Activated CD4-positive, alpha-beta T cell treated with anti-CD3 and anti-CD28 coated beads, Interleukin-2, amount 10 ng/mL, durations not matched to agents 7 days and 5 days (primary cell): ENCODE measurements at places on chromosomes 3 and 15. TPM values are rescaled to one million over a fixed set of nuclear protein-coding genes. Genes with fewer than 3 reads are reported as not detected.

The CHSY1 gene
- total RNA-seq = 32.5 TPM

The GOLGA8G gene
- total RNA-seq = not detected

GRCh38 chr3:15794842-15795650 lies 2.7 kb downstream of the ANKRD28 start:
- DNase-seq = no peak

DNA sequence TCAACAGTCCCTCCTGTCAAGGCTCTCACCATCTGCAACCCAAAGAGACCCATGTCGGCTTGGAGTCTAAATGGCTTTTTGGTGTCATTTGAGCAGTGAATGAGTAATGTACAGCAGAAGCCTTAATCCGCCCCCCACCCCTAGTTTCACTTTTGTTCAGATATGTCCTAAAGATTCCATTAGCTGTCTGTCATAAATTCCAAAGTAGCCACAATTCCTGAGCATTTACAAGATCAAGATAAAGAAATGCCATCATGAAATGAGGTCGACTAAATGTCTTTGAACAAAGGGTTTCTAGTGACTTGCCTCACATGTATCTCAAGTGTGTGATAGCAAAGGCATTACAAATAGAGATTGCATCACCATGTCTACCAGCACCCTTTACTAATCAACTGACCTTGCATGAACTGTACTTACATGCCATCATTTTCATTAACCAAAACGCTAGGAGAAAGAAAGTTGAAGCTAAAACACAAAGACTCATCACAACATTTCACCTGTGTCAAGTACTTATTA lies 123.8 kb upstream of the PHLDB2 start:
- no peak for DNase-seq

The VGLL3 gene
- not detected for total RNA-seq

GRCh38 chr3:190053919-190054672 lies 66.6 kb downstream of the P3H2 start:
- DNase-seq = no peak

The HERC2 gene
- 48.2 TPM for total RNA-seq

GRCh38 chr3:5221701-5222100 lies 34.2 kb downstream of the EDEM1 start:
- DNase-seq = no peak

The ZNF620 gene
- 5.5 TPM for total RNA-seq

The CSTA gene
- not detected for total RNA-seq

The CD200R1 gene
- 8.8 TPM for total RNA-seq

The RTP3 gene
- not detected for total RNA-seq

The GOLGA6D gene
- total RNA-seq = not detected

DNA sequence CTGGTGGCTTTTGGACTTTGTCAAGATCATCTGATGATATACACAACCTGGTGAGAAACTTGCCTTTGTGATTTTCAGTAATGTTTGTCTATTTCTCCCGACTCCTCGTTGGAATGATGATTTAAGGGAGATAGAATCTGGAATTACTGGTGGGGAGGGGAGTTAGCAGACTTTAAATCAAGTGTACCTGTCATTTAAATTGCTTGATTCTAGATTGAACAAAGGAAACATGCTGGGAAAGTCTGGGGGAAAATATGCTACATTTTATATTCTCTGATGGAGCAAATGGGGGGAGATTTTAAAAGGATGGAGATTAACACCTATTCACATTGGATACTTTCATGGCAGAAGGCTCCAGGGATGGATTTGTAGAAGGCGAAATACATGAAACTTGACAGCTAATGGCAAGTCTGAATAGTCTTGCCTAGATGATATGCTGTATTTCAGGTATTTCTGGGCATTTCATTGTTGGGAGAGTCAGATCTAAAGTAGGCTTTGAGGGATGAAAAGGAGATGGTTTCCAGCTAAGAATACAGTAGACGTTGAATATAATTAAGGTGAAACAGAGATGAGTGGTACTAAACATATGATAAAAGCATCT lies 189.1 kb upstream of the PDZRN3 start:
- no peak for DNase-seq

- DNase-seq = peak; percentile 70
These were observed 7.1 kb downstream of the CELF6 start for GRCh38 chr15:72312605-72313447.

- no peak for DNase-seq
These were observed 101.4 kb downstream of the ABI3BP start for GRCh38 chr3:100891827-100892226.

GRCh38 chr15:93121973-93122910 lies 33.2 kb upstream of the RGMA start:
- no peak for DNase-seq

DNA sequence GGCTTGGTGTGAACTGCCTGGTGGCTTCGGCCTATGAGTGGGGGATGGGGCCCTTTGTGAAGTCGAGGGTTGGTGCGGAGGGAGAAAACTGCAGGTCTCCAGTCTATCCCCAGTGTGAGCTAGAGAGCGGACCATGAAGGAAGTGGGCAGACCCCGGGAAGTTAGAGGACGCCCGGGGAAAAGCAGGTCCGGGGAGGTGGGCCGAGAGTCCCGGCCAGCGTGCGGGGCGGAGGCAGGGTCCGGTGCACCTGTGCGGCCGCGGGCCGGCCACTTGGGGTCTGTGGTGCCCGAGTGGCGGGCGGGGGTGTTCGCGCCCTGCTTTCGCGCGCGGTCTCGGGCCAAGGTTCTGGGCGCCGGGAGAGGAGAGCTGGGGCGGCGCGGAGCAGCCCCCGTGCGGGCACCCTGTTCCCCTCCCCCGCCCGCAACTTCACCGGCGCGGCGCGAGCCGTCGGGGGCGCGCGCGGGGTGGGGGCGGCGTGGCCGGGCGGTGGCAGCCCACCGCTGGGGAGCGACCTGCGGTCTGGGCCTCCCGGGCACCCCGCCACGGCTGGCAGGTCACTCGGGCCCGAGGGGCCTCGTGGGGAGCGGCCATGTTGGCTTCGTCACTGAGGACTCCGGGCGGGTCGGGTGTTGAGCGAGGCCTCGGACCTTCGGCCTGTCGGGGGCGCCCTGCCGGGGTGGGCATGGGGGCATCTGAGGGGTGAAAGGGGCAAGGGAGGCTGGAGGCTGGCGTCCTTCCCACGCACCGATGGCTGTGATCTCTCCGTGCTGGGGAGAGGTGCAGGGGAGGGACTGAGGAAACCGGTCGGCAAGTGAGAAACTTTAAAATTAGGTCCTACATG lies 4.8 kb downstream of the UBE2E1 start:
- DNase-seq = peak; percentile 36

- DNase-seq = no peak
These were observed 478.8 kb downstream of the EPHA3 start for GRCh38 chr3:89586256-89586655.

- no peak for DNase-seq
These were observed 75.0 kb upstream of the WNT7A start for GRCh38 chr3:13954741-13955483.

GRCh38 chr3:66033241-66034138 lies 5.2 kb downstream of the MAGI1 start:
- DNase-seq = no peak

The EPHB1 gene
- 1.2 TPM for total RNA-seq

- DNase-seq = no peak
These were observed 51.9 kb downstream of the GOLM2 start for GRCh38 chr15:44340410-44340809.

The KBTBD13 gene
- not detected for total RNA-seq

DNA sequence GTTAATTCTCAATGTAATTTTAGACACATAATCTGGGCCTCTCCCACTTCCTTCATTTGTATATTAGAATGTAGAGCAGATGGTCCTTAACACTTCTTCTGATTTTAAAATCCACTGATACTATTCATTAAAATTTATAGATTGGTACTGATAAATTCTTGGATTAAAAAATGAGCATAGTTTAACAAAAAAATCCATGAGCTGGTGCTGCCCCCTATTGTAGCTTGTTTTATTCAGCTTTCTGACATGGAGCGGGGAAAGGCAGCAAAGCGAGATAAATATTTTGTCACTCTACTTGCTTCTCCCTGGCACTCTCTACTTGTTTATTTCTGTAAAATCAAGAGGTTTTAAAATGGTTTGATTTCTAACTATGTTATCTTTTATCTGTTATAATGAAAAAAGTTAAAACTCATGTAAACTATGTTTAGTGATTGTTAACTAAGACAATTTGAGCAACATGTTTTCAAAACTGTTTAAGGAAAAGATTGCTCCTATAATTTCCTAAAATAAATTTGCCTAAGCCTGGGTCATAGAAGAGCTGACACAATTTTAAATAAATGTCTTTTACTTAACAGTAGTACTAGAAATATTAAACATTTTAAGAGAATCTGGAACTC lies 26.5 kb upstream of the PLOD2 start:
- no peak for DNase-seq

DNA sequence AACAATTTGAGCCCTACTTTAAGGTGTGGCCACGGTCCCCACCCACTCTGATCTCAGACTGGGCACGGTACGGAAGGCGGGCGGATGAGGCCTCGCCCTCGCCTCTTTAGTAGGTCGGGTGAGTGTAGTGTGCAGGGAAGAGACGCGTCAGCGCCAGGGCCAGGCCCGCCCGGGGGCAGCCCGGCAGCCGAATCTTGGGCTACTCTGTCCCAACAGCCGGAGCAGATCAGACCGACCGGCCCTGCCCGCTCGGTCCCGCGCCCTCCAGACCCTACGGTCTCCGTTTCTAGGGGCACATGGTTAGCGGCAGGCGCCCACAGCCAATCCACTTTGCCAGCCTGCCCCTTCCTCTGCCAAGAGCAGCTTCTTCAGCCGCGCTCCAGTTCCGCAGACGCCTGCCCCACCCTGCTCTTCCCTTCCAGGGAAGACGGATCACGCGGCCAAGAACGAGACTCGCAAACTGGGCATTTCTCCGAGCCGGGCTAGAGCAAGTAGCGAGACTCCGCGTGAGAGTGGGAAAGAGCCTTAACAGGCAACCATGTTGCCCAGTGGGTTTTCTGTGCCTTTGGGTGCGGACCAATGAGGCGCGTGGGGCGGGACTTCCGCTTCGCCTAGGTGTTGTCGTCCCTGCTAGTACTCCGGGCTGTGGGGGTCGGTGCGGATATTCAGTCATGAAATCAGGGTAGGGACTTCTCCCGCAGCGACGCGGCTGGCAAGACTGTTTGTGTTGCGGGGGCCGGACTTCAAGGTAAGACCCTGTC lies at the start of gene RNF13:
Gene RNF13, plus strand, starts transcription at position 610 of the 761 bp plus-strand sequence. CDS start 32,812 bp downstream, outside the sequence.
- peak; percentile 94 for DNase-seq

DNA sequence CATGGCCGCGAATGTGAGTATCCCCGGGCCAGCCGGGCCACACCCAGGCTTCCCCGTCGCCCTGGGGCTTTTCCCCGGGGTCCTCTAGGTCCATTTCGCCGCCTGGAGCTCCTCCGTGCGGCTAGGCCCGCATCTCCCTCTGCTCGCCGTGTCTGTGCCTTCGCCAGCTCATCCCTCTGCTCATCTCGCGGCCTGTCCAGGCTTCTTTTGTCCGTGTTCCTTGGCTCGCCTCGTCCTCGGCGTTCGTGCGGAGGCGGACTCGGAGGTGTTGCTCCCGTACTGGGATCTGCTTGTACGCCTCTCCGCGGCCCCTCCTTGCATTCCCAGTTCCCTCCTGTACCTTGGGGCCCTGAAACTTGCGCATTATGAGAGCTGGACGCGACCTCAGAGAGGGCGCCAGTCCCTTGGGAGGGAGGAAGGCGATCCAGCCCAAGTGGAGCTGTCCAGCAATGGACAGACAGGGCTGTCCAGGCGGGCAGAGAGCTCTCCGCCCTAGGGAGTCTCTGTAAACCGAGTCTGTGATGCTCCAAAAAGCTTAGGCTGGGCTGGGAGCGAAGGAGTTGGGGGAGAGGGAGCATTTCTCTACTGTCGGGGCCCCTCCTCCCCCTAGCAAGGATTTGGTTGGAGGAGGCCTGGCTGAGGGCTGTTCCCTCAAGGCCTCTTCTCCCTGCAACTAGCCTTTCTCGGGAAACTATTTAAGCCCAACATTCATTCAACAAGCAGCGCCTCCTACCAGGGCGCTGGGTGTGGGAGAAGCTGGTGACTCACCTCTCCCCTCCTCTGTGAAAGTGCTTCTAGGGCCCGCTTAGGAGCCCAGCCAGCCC lies 553 bp downstream of the TMEM43 start:
- DNase-seq = peak; percentile 46

The RTP1 gene
- not detected for total RNA-seq

DNA sequence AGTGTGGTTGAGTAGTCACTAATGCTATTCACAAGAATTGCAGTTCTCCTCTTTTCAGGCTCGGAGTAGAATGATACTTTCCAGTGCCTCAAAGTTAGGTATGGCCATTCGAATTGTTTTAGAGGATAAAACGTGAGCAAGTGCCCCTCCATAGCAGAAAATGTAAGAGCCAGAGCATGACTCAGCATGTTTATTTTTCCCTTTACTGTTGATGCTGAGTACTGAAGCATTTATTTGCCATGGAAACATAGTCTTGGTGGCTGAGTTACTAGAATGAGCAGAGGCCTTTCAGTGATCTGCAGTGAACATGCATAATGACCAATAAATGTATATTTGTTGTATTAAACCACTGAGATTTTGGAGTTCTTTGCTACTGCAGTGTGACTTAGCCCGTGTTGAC lies 540.6 kb downstream of the NLGN1 start:
- DNase-seq = no peak

- DNase-seq = no peak
These were observed 300.6 kb upstream of the KCNH8 start for GRCh38 chr3:18847583-18848197.

DNA sequence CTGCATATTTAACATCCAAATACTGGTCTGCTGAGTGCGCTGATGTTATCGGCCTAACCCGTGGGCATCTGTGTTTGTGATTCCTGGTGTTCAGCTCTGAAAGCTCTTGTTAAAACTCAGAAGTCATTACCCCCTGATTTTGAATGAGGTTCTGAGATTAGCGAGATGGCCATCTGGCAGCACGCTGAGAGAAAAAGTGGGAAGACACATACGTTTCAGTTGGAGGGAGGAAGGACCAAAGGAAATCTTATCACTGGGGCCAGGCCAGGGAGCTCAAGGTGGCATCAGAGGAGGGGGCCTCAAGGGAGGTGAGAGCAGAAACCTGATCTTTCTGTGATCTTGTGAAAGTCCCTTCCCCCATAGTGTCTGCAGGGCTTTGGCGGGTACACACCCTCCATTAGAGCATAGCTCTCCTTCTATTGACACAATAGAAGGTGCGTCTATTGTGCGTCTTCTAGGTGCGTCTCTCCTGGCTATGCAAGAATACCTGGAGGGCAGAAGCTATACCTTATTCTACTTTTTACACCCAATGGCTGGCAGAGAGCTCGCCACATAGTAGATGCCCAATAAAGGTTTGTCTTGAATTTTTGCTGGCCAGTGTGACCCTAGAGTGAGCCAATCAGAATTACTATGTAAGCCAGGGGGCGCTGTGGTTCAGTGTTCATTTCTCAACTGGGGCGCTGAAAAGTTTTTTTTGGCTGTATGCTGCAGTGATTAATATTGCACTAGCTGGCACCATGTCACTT lies 182.4 kb downstream of the SHQ1 start:
- peak; percentile 67 for DNase-seq

The SERPINI1 gene
- 2.1 TPM for total RNA-seq

The COL6A5 gene
- not detected for total RNA-seq

- no peak for DNase-seq
These were observed 258.7 kb downstream of the SLCO3A1 start for GRCh38 chr15:92112180-92112579.

DNA sequence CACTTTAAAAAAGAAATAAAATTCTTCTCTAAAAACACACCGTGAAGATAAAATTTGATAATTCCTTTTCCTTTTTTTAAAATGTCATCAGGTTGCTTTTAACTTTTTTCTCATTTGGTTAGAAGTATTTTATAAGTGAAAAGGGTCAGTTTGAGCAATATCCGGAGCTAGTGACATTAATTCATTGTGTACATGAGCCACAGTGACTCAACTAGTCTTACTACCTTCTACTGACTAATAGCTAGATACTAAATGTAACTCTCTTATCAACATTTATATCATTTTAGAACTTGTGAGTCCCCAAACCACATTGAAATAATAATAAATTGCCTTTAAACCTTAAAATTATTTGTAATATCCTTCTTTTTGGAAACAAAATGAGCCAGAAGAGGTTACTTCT lies 101.2 kb upstream of the ZBTB20 start:
- DNase-seq = no peak

The TSPAN3 gene
- total RNA-seq = 14.5 TPM
